ENCODE measurements at places on chromosomes 6 and 20. TPM values are rescaled to one million over a fixed set of nuclear protein-coding genes. Genes with fewer than 3 reads are reported as not detected.

- no peak for DNase-seq
These were observed 21.8 kb downstream of the NPEPL1 start for GRCh38 chr20:58714340-58714922.

DNA sequence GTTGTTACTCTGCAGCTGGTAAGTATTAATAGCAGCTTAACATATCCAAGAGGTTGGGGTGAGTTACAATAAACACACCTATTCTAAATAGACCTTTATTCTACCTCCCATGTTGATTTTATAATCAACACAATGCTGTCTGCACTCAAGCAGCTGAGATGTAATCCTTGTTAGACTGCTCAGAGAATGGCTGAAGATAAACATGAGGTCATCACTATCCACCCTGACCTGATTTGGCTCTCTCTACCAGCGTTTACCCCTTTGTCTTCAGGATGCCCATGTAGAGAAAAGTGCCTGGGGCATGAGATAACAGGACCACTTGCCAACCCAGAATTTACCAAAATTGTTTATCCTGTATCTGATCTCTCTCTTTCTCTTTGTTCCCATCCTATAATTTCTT, 220.7 kb upstream of the DEFB112 start:
- DNase-seq, result no peak

GRCh38 chr20:12594410-12595088, 414.2 kb upstream of the SPTLC3 start:
- no peak for DNase-seq

- DNase-seq, result no peak
These were observed 1.7 kb downstream of the SNX21 start for GRCh38 chr20:45835329-45835765.

DNA sequence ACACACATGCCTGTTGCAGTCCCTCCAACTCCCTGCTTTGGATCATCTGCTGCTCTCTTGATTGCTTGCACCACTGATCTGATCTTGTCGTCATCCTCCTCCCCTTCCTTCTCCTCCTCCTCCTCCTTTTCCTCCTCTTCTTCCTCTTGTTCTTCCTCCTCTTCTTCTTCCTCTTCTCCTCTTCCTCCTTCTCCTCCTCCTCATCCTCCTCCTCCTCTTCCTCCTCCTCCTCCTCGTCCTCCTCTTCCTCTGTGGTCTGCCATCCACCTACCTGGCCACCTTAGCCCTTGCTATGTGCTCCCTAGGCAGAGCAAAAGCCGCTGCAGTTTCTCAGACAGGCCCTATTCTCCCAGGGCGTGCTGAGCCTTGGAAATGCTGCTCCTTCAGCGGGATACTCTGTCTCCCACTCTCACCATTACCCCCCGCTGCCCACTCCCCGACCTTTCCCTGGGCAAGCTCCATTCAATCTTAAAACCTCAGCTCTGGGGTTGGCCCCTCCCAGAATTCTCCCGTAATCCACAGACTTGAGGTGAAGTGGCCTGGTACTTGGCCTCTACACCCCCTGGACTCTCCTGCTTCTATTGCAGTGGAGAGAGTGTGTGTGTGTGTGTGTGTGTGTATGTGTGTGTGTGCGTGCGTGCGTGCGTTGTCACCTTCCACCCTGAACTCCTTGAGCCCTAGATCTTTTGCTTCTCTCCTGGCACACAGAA, 105.0 kb downstream of the SASH1 start:
- DNase-seq, result no peak

The CUL7 gene
- total RNA-seq, result 21.0 TPM

DNA sequence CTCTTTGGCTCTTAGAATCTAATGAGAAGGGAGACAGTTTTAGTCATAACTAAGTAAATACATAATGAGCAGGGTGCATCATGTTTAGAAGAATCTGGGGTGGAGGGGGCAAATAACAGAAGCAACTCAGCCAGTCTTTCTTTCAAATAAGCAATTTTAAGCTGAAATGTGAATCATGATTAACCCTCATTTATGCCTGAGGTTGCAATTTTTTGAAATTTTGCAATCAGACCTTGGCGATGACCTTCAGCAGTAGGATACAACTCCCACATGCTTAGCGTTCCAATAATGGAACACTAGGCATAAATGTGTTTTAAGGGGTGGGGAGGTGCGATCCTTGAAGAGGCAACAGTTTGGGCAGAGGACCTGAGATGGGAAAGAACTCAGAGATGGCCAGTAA, 30.6 kb downstream of the TMEM14B start:
- no peak for DNase-seq

- DNase-seq, result peak; percentile 25
These were observed 21.5 kb downstream of the OR2B2 start for GRCh38 chr6:27890445-27891319.

The HLA-DOA gene
- total RNA-seq, result 17.7 TPM

The ACTL10 gene
- 4.3 TPM for total RNA-seq

DNA sequence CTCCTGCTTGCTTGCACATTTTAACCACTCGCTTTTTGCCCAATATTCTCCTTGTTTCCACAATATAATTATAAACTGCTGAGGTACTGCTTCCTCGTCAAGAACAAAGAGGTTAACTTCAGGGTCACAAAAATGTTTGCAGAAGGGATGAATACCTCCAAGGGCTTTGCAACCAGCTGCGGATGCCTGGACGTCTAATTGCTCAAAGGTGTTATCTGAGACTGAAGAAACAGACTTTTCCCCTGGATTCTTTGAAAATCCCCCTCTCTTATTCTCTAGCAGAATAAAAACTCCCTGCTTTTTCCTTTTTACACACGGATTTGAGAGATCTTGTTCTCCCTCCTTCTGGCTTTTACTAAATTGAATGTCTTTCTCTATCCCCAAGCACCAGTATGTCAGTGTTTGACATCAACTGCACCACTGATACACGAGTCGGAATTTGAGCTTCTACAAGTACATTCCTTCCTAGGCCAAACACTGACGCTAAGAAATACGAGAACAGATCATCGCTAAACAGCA, 336 bp upstream of the SMPDL3A start:
- DNase-seq, result no peak

The NEURL2 gene
- total RNA-seq, result 42.9 TPM

DNA sequence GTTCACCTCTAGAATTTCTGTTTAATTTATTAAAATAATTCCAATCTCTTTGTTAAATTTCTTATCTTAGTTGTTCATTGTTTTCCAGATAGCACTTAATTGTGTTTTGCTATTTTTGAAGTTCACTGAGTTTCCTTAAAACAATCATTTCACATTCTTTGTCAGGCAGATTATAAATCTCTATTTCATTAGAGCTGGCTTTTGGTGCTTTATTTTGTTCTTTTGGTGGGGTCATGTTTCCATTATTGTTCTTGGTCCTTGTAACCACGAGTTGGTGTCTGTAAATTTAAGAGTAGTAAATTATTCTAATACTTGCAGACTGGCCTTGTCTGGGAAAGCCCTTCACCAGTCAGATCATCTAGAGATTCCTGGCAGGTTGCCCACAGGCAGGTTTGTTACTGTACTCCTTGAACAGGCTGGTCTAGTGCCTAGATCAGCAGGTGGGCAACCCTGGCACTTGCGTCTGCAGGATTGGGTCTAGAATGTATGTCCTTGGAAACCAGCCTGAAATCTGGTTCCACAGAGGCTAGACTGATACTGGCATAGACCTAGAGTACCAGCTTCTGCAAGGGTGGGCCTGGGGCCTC, 110.4 kb downstream of the ADGB start:
- DNase-seq, result no peak

- DNase-seq, result no peak
These were observed 15.4 kb upstream of the MYLK2 start for GRCh38 chr20:31803552-31804291.

GRCh38 chr6:106048336-106048735, 37.8 kb upstream of the PRDM1 start:
- no peak for DNase-seq

- DNase-seq, result no peak
These were observed 3.5 kb upstream of the DEFB110 start for GRCh38 chr6:50025258-50025657.

The SDHAF4 gene
- 13.6 TPM for total RNA-seq

GRCh38 chr20:2261046-2261485, 34.7 kb upstream of the TGM3 start:
- no peak for DNase-seq

The RTF2 gene
- 74.1 TPM for total RNA-seq

The F13A1 gene
- 94.2 TPM for total RNA-seq

The TBXT gene
- total RNA-seq, result not detected

DNA sequence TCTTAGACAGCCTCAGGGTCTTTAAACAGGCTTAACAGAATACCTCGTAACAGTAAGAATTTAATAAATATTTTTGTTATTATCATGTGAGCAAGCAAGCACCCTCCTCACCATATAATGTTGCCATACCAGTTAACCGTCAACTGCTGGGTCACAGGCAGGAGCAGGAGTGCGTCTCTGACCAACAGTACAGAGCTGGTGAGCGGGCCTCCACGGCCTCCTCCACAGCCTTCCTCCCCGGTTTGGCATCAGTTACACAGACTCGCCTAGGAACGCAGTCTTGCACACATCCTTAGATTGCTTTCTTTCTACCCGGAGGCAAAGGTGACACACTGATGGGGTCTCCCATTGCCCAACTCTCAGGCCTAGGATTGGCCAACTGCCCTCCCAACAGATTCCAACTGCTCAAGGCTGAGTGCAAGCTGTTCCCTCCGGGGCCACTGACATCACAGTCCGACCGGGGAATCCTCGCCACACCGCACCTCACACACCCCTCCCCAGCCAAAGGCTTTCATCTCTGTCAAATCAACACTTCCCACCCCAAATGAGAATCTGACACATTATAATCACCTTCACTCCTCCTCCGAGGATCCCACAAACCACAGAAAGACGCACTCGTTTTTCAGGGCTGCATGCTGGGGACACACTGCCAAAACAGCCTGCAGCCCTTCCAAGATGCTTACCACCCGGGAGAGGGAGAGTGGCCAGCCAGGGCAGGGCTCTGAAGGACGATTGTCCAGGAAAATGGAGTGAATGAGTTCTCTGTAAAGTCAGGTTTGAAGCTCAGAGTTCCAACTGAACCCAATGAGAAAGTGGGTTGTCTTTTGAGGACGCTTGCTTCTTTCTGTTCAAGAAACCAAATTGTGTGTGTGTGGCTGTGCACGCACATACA, 63.2 kb downstream of the PDE10A start:
- DNase-seq, result no peak

DNA sequence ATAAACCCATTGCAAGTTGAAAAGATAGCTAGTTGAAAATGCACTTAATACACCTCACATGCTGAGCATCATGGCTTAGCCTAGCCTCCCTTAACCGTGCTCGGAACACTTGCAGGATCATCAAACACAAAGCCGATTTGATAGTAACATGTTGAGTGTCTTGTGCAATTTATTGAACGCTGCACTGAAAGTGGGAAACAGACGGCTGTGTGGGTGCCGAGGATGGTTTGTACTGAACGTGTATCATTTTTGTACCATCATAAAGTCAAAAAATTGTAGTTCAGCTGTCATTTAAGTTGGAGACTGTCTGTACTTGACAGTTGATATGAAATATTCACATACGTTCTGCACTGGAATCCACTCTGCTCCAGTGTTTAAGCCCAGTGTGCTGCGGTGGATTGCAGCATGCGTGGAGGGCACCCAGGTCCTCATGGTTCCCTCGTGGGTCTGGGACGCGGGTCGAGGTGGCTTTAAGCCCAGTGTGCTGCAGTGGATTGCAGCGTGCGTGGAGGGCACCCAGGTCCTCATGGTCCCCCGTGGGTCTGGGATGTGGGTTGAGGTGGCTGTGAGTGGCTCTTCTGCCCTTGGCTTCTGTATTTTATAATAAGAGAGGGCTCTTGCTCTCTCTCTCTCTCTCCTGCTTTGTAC, 77.0 kb downstream of the CDH4 start:
- no peak for DNase-seq

The GJA1 gene
- total RNA-seq, result 37.7 TPM

- no peak for DNase-seq
These were observed 5.5 kb downstream of the PNLDC1 start for GRCh38 chr6:159805440-159806020.

- no peak for DNase-seq
These were observed 33.2 kb downstream of the HLA-A start for GRCh38 chr6:29975561-29975907.

The CRYBG1 gene
- total RNA-seq, result 9.0 TPM

GRCh38 chr20:34627458-34627857, 49.4 kb downstream of the PIGU start:
- DNase-seq, result no peak

The CAGE1 gene
- not detected for total RNA-seq

The UST gene
- total RNA-seq, result 29.4 TPM

- no peak for DNase-seq
These were observed 3.6 kb downstream of the GTPBP2 start for GRCh38 chr6:43625393-43625992.

GRCh38 chr20:11810311-11811083, 107.2 kb upstream of the BTBD3 start:
- DNase-seq, result no peak

GRCh38 chr6:5992551-5993225, 14.0 kb downstream of the NRN1 start:
- no peak for DNase-seq

The FOXQ1 gene
- 0.21 TPM for total RNA-seq

- no peak for DNase-seq
These were observed 76.2 kb downstream of the ATXN1 start for GRCh38 chr6:16684896-16685554.

GRCh38 chr6:121008553-121008952, 325.7 kb downstream of the TBC1D32 start:
- DNase-seq, result no peak

- DNase-seq, result no peak
These were observed 69.0 kb downstream of the BACH2 start for GRCh38 chr6:90227673-90228072.

GRCh38 chr20:51697096-51697826, 70.9 kb downstream of the ATP9A start:
- no peak for DNase-seq

- DNase-seq, result no peak
These were observed 15.8 kb upstream of the FAM8A1 start for GRCh38 chr6:17584241-17584803.

DNA sequence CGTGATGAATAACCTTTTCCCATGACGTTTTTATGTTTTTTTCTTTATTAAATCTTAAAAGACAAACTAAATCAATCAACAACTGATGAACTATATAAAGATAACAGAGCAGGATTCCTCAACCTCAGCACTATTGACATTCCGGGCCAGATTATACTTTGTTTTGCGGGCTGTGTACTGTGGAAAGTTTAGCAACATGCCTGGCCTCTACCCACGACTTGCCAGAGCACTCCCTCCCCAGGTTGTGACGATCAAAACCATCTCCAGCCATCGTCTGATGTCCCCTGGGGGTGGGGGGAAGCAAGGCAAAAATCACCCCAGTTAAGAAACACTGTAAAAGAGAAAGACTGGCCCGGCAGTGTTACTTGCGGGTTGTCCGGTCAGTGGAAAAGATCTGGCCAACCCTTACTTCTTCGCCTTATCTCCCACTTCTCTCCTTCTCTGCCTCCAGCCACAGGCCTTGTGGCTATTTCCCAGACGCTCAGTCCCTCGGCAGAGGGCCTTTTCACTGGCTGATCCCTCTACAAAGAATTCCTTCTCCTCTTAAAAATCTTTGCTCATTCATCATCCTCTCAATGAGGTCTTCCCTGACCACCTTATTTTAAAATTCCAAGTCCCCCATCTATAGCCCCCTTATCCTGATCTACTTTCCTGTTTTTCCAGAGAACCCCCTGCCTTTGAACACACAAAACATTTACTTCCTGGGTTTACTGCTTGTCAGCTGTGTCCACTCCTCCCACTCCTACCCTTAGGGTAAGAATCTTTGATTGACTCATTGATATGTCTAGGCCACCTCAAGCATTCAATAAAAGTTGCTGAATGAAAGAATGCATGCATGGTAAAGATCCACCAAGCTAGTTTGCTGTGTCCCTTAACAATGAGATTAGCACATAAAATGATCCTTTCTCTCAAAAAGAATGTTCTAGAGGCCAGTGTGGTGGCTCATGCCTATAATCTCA, 14.7 kb upstream of the RAB22A start:
- no peak for DNase-seq

GRCh38 chr20:44393608-44394451, 38.3 kb downstream of the HNF4A start:
- DNase-seq, result no peak
